GM10248 (cell line): ENCODE measurements at places on chromosomes 12 and 14.

- DNase-seq, result no peak
These were observed 36.9 kb upstream of the SMUG1 start for GRCh38 chr12:54225666-54226065.

GRCh38 chr12:116674643-116675183 lies 63.2 kb downstream of the SPRING1 start:
- DNase-seq, result no peak

- DNase-seq, result no peak
These were observed 14.6 kb downstream of the GALNT8 start for GRCh38 chr12:4734625-4735340.

DNA sequence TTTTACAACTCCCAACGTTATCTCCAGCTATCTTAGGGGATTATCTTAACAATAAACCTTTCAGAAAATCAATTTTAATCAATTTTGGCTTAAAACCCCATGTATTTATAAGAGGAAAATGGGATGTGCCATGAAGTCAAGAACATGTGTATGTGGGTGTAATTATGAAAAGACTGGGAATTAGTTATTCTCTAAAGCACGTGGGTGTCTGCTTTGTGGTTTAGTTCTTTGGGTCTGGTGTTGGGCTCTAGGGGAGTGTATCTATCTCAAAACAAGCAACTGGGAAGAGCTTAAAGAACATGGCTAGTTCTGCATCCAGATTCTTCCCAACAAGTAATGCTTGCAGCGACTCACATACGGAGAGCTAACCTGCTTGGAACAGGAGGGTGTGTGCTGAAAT lies 40.1 kb upstream of the MAX start:
- DNase-seq, result no peak

DNA sequence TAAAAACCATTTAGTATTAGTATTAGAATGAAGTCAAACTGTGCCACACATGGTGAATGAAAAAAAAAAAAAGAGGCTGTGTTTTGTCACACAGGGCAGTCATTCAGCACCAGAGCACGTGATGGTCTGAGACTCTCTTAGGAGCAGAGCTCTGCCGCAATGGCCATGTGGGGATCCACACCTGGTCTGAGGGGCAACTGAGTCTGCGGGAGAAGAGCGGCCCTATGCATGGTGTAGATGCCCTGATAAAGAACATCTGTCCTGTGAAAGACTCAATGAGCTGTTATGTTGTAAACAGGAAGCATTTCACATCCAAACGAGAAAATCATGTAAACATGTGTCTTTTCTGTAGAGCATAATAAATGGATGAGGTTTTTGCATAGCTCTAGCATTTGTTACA lies 12.2 kb upstream of the BDKRB1 start:
- no peak for DNase-seq

DNA sequence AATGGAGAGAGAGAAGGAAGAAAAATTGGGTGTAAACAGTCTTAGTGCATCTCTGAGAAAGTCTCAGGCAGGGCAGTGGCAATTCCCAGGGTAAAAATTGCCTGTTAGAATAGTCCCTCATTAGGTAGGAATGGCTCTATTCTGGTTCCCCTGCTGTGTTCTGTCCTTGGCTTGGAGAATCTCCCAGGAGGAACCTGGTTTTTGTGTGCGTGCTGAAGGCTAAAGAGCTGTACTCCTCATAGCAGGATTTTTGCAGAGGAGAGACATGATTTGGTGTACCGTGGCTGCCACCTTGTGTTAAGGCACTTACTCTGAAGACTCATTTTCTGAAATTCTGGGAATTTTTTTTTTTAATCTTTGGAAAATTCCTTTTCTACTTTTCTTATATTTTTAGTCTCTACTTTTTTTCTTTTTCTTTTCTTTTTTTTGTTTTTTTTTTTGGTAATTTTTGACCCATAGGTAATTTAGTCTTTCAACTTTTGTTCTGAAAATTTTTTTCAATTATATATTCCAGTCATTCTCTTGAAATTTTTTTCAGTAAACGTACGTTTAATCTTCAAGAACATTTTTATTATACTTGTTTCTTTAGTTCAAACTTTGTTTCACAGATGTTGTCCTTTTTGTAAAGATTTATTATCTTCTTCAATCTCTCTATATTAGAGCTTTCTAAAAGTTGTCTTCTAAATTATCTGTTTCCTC lies 63.8 kb downstream of the FBXO33 start:
- peak; percentile 30 for DNase-seq

GRCh38 chr14:50113381-50114035 lies 2.9 kb downstream of the VCPKMT start:
- DNase-seq, result peak; percentile 17

DNA sequence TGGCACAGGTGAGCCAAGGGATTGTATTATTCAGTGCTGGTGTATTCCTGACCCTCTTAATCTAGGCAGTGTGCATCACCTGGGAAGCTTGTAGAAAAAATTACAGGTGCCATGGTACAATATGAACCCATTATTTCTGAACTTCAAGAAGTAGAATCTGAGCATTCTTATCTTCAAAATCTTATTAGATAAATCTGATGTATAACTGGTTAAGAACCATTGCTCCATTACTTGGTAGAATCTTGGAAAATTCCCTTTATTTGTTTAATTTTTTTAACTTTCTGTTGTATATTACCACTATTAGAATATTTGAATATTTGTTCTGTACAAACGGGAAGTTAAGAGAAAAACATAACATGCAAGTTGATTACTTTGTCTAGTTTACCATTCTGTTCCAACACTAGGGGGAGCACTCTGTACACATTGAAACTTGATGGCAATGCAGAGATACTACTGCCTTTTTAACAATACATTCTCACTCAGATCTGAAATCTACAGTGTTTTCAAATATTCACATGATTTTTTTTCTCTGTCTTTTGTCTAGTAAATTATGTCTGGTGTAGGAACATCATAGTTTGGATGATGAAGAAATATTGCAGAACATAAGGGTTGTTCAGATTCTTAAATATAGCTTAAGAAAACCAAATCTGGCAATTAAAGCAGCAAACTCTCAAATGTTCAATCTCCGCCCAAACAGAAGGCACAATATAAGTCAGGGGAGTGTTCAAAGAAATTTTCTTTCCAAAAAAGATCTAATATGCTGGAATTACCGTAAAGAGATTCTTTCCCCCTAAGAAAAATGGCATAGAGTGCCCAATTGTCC lies 196.6 kb downstream of the PCNX1 start:
- peak; percentile 65 for DNase-seq

GRCh38 chr14:87306409-87307168 lies 686.4 kb downstream of the GALC start:
- DNase-seq, result no peak

DNA sequence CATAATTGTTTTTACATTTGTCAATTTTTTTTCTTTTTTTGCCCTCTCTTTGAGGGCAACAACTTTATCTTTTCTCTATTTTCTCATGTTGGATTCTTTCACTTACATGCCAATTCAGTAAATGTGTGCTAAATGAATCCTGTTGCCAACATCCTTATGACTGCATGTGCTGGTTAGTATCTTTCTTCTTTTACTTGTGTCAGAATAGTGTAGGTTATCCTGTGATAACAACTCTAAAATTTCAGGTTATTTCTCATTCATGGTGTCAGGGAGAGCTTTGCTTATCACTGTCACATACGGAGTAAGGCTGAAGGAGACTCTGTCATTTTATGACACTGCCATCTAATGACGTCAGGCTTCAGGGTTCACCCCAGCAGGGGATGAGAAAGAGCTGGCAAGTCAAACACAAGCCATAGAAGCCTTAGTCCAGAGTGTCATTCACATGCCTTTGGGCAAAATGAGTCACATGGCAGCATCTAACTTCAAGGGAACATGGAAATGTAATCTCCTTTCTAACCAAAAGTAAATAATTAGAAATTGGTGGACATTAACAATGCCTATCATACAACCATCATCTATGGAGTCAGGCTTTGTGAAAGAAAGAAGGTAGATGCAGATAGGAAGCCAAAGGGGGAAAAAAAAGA lies 242.5 kb upstream of the ATP2B1 start:
- no peak for DNase-seq

DNA sequence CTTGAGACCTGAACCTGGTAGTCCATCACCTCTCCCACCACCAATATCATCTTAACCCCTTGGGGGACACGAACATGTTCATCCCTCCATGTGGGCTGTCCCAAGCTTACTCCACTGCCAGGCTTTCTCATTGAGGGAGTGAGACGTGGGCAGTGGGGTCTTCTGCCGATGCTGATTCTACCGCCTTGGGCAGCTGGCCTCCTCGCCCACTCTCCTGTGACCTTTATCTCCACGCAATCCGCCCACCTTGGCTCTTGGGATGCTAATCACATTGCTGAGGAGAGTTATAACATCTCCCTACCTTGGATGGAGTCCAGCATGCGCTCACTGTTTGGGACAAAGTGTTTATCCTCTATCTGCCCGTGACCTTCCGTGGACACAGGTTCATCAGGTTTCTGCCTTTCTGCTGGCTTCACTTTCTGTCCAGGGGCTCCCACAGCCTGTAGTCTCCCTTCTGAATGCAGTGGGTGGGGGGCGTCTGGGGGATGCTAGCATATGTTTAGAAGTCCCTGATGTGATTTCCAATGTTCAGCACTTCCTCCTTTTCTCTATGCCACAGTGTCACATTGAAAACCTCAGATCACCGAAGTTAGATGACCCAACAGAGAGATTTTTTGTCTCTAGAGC lies 53.2 kb upstream of the ESRRB start:
- DNase-seq, result no peak
